ENCODE measurements at places on chromosomes 3 and 15.

DNA sequence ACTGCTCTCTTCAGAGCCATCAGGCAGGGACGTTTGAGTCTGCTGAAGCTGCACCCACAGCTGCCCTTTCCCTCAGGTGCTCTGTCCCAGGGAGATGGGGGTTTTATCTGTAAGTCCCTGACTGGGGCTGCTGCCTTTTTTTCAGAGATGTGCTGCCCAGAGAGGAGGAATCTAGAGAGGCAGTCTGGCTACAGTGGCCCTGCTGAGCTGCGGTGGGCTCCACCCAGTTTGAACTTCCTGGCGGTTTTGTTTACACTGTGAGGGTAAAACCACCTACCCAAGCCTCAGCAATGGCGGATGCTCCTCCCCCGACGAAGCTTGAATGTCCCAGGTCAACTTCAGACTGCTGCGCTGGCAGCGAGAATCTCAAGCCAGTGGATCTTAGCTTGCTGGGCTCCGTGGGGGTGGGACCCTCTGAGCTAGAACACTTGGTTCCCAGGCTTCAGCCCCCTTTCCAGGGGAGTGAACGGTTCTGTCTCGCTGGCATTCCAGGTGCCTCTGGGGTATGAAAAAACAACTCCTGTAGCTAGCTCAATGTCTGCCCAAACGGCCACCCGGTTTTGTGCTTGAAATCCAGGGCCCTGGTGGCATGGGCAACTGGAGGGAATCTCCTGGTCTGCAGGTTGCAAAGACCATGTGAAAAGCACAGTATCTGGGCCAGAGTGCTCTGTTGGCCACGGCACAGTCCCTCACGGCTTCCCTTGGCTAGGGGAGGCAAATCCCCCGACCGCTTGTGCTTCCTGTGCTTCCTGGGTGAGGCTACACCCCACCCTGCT is 21.1 kb upstream of the ST6GAL1 start:
- DNase-seq, result no peak

DNA sequence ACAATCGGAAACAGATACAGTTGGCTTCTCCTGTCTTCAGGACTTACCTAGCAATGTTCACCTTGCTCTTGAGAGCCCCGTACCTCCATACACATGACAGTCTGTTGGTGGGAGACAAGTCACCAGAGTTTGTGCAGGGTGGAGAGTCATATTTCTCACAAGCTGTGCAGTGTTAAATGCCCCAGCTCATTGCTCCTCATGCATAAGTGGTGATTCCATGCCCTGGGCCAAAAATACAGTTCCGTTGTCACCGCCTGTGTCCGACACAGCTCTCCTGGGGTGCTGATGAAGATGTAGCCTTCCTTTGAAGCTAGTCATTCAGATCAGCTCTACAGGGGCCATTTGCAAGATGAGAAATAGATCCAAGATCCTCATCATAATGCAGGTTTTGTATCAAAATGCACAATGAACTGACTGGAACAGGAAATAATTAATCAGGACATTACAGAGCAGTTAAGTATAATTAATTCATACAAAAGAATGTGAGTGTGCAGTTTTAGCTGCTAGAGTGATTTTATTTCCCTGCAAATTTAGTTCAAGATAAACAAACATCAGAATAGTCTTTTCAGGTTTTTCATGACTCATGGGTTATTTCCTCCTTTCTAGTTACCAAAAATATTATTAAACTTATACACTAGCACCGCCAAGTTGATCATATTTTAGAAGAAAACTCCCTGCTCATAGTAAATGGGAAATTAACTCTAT is 66.5 kb downstream of the CD47 start:
- no peak for DNase-seq

GRCh38 chr3:87436781-87437543 is 160.6 kb upstream of the POU1F1 start:
- no peak for DNase-seq

DNA sequence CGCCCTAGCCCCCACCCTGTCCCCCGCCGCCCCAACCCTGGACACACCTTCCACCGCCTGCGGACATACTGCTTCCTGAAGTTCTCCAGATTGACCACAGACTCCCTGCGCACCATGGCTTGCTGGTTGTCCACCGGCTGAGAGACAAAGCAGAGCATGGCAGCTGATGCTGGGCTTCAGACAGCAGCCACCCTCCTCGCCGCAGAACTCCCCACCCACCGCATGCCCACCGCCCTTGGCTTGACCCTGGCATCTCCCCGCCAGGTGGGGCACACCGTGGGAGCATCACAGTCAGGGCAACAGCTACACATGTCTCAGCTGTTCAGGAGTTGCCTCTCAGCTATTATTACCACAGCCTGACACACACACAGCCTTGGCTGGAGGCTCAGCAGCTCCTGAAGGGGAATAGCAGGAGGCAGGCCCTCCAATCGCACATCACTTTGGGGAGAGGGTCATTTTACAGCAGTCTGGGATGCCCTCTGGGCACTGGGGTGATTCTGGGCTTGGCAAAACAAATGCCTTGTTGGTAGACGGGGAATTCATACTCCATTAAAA is 78.4 kb upstream of the HERC1 start:
- DNase-seq, result no peak

GRCh38 chr3:159877924-159878323 is 110.7 kb upstream of the IL12A start:
- DNase-seq, result no peak

GRCh38 chr3:132404276-132404675 is 13.0 kb upstream of the DNAJC13 start:
- no peak for DNase-seq

- DNase-seq, result no peak
Measured at GRCh38 chr3:157043771-157044170, 116.2 kb downstream of the CCNL1 start.

DNA sequence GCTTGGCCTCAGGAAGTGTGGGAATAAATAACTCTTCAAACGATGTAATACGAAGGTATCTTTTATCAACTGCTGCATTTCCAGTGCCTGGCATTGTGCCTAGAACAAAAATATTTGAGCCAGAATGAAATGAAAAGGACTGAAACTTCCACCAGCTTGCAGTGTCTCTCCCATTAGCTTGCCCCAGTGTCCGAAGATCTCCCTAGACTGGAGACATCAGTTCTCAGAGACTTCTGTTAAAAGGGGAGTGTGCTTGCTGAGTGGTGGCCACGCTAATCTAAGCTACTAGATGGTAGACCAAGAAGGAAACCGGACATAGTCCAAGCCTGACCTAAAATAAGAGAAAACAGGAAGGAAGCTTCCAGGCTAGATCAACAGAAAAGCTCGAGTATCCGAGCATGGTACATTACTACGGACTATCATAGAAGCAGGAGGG is 28.6 kb downstream of the KCNAB1 start:
- peak; percentile 24 for DNase-seq

- DNase-seq, result no peak
Measured at GRCh38 chr15:48006031-48006511, 114.7 kb upstream of the SLC24A5 start.

DNA sequence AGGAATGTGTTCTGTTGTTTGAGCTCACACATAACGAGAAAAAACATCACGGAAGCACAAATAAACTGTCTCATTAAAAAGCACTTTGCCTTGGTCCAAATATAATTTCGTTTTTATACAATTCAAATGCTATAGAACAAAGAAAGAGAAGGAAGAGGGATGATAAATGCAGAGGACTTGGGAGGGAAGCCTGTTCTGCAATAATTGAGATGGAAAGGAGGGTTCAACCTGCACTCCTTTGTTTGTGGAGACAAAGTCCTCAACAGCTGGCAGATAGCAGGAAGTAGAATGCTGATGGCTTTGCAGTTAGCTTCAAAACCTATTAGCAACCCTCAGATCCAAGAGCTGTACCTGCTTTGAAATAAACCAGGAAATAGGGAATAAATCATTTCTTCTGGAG is 1010.8 kb downstream of the FHIT start:
- no peak for DNase-seq

Measured in inflammatory macrophage treated with lipopolysaccharide for 4 hours (primary cell).